RPMI7951 (cell line): ENCODE measurements at places on chromosomes 2 and 18. TPM values are rescaled to one million over a fixed set of nuclear protein-coding genes. Genes with fewer than 3 reads are reported as not detected.
A peak's percentile ranks its signal among the peaks of the same experiment; 100 is the strongest.

Gene PMAIP1
- total RNA-seq, result 43.7 and 50.3 TPM in 2 replicates

- peak; percentile 5 for DNase-seq
Measured at GRCh38 chr2:30981096-30981495, 157.1 kb downstream of the GALNT14 start.

Gene STK36
- total RNA-seq, result 15.6 and 20.7 TPM in 2 replicates

Gene GREB1L
- total RNA-seq, result 0.24 TPM in 1 of 2 replicates, not detected in the other

DNA sequence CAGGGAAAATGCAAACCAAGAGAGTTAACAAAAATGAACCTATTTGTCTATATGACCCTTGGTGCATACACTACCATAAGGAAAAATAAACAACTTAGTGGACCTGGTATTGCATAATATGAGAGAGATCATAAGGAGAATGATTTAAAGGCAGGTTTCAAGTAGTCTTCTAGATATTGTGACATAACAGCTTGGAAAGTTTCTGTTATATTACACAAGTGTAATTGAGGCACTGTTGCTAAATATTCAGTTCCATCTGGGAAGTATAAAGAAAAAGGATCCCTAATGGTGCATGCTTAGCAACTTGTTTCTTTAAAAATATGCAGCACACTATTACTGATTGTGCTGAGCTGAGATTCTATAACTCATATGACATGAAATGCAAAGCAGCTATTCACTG, 252.2 kb upstream of the SPHKAP start:
- no peak for DNase-seq

Gene HAT1
- 140 and 164 TPM in 2 replicates for total RNA-seq

Gene LYPD1
- 20.3 and 23.7 TPM in 2 replicates for total RNA-seq

DNA sequence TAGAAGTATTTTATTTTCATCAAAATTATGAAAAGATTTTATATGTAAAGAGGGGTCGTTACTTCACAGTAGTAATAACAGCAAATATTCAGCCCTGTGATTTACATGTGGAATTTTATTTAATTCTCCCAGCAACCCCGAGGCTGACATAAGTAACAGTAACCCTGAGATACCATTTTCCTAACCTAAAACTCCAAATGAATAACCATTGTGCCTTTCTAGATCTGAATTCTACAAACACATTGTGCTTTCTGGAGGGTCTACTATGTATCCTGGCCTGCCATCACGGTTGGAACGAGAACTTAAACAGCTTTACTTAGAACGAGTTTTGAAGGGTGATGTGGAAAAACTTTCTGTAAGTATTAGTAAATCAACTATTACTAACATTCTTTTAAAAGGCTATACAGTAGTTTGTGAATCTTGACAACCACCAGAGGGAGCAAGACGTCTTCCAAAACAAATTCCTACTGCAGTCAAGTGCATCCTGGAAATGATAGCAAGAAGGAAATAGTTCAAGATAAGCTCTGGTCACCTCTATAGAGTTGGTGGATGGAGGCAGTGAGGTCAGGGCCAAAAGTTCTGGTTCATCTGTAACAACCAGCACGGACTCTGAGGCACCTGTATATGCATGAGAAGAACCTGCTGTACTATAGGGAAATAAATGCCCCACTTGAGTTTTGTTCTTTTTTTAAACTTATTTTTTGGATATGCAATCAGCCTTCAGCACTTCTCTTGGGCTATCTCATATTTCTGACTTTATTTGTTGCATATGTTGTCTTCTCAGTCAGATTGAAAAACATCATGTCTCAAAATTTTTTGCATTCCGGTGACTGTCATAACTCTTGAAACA, 37.4 kb downstream of the ACTR2 start:
- peak; percentile 78 for DNase-seq

DNA sequence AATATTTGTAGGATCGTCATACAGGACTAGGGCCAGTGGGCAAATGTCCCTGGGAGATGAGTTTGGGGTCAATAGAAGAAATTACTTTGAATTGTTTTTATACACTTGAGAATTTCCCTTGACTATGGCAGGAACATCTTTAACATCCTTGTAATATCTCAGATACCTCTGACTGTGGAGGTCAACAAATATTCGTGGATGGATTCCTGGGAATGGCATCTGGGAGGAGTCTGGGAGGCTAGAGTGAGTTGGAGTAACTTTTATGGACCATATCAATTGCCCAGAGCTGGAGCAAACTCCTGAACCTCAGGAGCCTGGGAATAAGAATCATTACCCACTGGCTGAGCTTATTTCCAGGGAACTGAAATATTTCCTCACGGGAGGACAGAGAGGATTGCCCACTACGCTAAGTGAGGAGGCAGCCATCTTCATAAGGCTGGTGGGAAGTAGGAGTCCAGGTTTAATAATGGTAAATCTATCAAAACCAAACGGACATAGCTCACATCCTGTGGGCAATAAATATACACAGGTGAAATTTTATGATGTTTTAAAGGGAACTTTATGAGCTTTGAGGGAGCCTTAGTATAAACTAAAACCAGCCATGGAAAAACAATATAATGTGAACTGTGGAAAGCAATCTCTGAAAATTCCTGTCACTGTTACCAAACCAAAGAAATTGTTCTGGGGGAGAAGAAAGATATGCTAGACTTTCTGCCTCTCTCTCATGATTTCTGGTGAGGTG, 44.4 kb upstream of the LCLAT1 start:
- no peak for DNase-seq

DNA sequence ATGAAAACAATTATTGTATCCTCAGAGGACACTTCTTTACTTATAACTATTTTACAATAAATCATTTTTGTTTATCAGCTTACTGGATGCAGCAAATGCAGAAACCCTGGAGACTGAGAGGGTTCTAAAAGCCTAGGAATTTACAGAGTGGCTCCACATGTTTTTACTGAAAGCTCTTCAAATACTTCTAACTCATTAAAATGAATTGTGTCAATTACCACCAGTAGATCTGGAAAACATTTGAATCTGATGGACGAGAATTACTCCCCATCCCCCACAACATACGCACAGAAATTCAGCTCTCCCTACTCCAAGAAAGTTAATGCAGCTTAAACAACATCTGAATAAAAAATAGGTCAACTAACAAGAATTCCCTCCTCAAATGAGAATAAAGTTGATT, 319.8 kb upstream of the FIGN start:
- no peak for DNase-seq

GRCh38 chr2:55156326-55156725, 75.8 kb downstream of the CLHC1 start:
- no peak for DNase-seq

DNA sequence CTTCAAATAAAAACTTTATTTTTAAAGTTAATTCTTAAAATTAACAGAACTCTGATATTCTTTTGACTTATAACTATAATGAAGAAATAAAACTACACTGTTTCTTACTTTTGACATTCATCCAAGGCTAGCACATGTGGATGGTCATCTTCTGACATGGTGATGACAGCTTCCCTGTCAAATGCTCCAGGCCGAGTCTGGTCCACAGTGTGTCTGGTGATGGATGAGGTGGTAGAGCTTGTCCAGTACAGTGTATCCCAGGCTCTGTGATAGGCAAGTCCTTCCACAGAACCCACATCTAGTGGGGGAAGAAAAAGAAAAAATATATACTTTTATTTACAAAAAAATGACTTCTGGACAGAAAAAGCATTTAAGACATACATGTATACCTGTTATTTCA, 1529.5 kb downstream of the LRP1B start:
- DNase-seq, result no peak
